ENCODE measurements at places on chromosomes 6 and 20.

GRCh38 chr6:8069151-8069550 is 5.0 kb upstream of the BLOC1S5 start:
- DNase-seq = no peak

GRCh38 chr20:2533118-2533517 is 3.3 kb upstream of the TMC2 start:
- no peak for DNase-seq

DNA sequence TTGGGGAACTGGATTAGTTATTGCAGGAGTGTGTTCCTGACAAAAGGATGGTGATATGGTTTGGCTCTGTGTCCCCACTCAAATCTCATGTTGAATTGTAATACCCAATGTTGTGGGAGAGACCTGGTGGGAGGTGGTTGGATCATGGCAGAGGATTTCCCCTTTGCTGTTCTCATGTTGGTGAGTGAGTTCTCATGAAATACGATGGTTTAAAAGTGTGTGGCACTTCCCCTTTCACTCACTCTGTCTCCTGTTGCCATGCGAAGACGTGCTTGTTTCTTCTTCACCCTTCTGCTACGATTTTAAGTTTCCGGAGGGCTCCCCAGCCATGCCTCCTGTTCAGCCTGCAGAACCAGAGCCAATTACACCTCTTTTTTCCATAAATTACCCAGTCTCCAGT is 16.2 kb upstream of the TREM1 start:
- no peak for DNase-seq

DNA sequence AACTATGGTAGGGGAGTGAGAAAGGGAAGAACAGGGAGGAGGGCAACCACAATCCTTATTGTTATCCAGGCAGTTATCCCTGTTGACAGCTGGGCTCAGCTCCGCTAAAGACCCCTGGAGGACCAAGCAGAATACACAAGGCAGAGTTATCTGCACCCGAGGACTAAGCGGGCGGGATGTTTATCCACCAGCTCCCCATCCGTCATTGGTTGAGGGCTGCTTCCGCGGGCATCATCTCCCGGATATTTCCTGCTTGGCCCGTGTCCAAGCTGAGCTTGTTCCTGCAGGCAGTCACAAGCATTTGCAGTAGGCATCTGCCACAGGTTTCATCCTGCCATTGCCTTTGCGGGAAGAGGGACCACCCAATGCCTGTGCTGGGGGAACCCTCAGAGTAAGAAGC is 102.1 kb downstream of the DLGAP4 start:
- no peak for DNase-seq

GRCh38 chr20:16229813-16230212 is 343.4 kb downstream of the KIF16B start:
- no peak for DNase-seq

- no peak for DNase-seq
These were observed 27.0 kb upstream of the MLIP start for GRCh38 chr6:54084231-54084630.

DNA sequence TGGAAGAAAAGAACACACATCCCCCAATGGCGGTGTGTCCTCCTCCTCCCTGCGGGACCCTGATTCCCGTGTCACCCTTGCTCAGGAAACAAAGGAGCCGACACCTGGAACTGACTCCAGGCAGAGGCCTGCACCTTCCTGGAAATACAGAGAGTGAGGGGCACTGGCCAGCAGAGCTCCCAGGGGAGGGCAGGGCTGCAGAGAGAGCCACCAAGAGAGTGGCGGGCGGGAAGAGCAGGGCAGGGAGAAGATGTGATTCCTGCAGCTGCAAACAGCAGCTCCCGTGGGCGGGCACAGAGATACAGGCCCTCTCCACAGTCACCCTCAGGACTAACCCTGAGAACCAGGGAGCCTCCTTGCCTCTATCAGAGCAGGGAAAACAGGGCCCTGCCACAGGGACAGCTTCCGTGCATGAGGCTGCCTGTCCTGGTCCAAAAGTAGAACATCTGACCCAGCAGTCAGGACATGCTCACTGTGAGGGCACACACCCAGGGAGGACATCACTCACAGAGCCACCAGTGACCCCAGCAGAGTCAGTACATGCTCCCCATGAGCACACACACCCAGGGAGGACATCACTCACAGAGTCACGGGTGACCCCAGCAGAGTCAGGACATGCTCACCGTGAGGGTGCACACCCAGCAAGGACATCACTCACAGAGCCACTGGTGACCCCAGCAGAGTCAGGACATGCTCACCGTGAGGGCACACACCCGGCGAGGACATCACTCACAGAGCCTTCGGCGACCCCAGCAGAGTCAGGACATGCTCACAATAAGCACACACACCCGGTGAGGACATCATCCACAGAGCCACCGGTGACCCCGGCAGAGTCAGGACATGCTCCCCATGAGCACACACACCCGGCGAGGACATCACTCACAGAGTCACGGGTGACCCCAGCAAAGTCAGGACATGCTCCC is 193.1 kb downstream of the DLL1 start:
- no peak for DNase-seq

DNA sequence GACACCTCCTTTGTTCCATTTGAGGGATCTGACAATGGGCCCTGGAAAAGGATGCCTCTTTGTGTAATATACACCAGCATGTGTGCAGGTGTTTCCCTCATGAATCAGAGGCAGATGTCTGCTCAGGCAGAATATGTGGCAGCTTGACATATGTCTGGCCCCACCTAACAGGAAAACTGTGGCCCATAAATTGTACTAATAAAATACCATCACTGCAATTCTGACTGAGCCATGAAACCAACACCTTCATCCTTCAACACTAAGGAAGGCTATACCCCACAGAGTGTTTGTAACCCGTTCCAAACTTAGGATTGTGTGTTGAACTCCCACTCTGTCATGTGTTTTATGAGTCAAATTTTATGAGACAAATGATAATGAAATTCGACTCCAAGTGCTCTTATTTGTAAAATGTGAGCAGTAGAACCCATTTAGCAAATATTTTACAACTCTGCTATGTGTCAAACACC is 22.7 kb downstream of the LAMA4 start:
- no peak for DNase-seq

GRCh38 chr20:61042506-61043385 is 209.3 kb upstream of the CDH4 start:
- DNase-seq = peak; percentile 7

- DNase-seq = no peak
These were observed 359.1 kb downstream of the SAMD5 start for GRCh38 chr6:147867433-147868226.

DNA sequence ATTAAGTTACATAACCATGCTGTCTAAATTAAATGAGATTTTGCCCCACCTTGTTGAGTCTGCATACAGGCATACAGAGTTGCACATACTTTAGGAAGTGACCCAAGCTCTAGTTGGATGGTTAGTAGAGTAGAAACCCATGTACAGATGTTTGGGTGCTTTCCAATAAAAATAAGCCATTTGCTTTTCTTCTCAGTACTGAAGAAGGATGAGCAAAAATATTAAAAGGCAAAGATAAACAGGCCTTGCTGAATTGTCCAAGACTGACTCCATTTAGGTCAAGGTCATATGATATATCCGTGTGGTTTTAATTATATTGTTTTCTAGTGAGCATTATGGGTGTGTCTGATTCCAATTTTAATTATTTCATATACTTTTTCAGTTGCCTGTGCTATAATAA is 589.4 kb downstream of the RFPL4B start:
- peak; percentile 76 for DNase-seq

- DNase-seq = no peak
These were observed 16.6 kb downstream of the HRH3 start for GRCh38 chr20:62203378-62204030.

- no peak for DNase-seq
These were observed 63.4 kb downstream of the RREB1 start for GRCh38 chr6:7171119-7171518.

- DNase-seq = no peak
These were observed 21.4 kb downstream of the BPIFA1 start for GRCh38 chr20:33257237-33257636.

DNA sequence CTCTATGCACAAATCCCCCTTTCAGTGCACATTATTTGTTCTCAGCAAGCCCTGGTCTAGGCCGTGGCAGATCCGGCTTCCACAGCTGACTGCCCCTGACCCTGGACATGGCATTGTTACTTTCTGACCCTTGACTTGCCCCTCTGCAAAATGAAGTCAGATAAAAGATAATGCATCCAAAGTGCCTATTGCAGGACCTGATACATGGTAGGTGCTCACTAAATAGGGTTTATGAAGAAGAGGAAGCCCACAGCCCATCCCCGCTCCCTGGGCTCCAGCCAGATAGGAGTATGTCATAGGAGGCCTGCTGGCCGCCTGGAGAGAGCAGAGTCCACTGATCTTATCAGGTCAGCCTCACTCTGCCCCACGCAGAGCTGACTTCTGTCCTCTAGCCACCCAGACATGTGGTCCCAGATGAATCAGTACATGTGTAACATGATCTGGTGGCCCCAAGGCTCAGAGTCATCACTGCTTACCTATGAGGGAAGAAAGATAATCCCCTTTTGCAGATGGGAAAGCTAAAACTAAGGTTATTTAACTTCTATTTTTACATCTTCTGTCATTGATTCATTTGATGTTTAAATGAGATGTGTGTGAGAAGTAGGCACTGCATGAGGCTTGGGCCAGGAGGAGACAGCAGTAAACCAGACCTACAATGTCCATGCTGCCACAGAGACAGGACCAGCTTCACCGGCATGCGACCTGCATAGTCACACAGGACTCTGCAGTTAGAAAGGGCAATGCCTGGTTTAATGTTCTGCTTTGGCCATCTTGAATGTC is 20.4 kb downstream of the MAFB start:
- DNase-seq = no peak

DNA sequence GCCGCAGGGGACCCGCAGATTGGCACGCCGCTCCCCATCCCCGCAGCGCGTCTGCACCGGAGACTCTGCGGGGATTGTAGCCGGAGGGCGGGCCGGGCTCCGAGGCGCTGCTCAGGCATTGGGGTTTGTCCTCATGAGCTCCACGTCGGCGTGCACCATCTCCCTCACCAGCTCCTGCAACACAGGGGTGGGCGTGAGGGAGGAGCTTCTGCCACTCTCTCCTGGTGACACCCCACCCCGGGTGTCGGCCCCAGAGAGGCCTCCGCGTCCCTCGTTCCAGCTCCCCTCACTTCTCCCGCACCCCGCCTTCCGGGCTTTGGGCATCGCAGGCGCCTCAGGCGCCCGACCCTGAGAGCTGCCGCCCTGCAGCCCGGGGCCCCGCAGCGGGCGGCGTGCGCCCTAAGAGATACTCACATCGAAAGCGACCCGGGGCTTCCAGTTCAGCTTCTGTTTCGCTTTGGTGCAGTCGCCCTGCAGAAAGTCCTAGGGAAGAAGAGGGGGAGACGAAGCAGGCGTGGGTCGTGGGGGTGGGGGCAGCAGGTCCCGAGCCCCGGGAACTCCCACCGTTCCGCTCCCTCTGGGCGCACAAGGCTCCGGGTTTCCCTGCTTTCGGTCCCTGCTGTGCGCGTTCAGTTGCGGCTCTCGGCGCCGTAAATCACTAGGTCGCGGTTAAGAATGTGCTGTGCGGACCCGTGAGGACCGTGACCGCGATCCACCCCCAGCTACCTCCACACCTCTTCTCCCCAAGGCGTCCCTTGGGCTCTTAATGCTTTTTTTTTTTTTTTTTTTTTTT is 14.5 kb downstream of the FOXC1 start:
- no peak for DNase-seq

- DNase-seq = no peak
These were observed 34.9 kb downstream of the GPLD1 start for GRCh38 chr6:24454452-24454851.

DNA sequence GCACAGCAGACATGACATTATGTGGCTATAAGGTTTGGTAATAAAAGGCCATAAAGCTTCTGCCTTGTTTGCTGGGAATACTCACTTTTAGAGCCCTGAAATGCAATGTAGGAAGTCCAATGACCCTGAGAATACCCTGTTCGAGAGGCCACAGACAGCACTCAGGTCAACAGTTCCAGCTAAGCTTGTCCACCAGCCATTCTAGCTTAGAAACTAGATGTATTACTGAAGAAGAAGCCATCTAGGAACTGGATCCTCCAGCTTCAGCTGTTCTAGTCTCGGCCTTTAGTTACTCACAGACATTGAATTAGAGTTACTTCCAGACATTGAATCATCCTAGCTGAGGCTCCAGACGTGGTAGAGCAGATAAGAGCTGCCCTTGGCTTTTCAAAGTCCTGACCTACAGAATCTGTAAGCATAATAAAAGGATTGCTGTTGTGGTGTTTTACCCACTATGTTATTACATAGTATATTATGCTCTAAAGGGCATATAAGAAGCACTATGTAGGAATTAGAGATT is 84.9 kb downstream of the MMS22L start:
- no peak for DNase-seq

GRCh38 chr20:34743039-34743438 is 38.9 kb downstream of the TP53INP2 start:
- DNase-seq = no peak

DNA sequence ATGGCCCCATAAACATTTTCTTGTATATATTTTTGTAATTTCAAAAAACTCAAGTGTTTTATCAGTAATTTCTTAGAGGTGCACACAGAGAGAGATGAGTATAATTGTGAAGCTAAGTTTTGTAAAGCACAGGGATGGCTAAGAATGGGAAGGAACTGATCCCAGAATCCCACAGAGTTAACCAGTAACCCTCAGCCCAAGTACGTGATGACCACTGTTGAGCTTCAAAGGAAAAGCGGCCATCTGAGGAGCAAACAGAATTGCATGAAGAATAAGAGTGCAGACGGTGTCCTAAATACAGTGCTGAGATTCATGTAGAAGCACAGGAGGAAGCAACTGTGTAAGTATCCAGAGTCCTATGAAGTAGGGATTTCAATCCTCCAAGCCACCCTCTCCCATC is 28.1 kb upstream of the HLA-C start:
- no peak for DNase-seq

DNA sequence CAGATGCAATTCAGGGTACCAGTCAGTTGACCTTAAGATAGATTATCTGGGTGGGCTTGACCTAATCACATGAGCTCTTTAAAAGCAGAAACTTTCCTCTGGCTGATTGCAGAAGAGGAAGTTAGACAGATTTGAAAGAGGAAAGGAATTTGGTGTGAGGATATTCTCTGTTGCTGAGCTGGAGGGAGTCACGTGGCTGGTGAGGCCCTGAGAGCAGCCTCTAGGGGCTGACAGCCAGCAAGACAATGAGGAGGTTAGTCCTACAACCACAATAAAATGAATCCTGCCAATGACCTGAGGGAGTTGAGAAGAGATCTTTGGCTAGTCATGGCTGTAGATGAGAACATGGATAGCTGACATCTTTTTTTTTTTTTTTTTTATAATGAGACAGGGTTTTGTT is 87.0 kb upstream of the B3GAT2 start:
- DNase-seq = no peak
